Activated CD4-positive, alpha-beta T cell treated with anti-CD3 and anti-CD28 coated beads, Interleukin-2, Interleukin-4, amounts not matched to agents 100 ng/mL and 50 ng/mL, durations not matched to agents 16 hours and 8 hours (primary cell): ENCODE measurements at places on chromosomes 2 and 18.

GRCh38 chr2:221552291-221552690 lies 19.8 kb downstream of the EPHA4 start:
- DNase-seq = no peak

DNA sequence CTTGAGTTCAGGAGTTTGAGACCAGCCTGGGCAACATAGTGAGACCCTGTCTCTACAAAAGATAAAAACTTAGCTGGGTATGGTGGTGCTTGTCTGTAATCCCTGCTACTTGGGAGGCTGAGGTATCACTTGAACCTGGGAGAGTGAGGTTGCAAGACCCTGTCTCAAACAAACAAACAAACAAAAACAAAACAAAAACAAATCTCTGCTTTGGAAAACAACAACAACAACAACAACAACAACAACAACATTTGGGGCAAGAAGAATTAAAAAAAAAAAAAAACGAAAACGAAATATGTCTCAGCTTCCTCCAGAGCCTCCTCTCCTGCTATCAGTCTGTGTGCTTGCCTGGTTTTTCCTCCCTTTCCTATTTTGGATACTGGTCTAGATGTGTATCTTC lies 16.9 kb downstream of the SLC4A1AP start:
- DNase-seq = no peak

DNA sequence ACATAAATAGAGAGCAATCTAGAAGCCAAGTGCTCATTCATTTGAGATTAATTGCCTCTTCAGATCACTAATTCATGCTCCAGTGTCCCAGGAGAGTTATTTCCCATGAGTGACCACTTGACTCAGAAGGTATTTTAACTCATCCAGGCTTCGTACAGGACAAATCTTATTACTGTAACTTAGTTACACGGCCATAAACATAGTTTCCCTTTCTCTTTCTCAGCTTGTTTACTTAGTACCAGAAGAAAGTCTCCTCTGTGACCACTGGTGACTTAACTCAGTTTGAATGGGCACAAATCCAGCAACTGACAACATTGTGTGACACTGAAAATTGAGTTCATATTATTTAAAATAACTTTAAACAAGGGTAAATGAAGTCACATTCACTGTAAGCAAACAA lies 25.3 kb downstream of the MMADHC start:
- no peak for DNase-seq

- DNase-seq = no peak
Measured at GRCh38 chr18:10195529-10195928, 258.9 kb upstream of the APCDD1 start.
